ENCODE measurements at places on chromosomes 1 and 21.

DNA sequence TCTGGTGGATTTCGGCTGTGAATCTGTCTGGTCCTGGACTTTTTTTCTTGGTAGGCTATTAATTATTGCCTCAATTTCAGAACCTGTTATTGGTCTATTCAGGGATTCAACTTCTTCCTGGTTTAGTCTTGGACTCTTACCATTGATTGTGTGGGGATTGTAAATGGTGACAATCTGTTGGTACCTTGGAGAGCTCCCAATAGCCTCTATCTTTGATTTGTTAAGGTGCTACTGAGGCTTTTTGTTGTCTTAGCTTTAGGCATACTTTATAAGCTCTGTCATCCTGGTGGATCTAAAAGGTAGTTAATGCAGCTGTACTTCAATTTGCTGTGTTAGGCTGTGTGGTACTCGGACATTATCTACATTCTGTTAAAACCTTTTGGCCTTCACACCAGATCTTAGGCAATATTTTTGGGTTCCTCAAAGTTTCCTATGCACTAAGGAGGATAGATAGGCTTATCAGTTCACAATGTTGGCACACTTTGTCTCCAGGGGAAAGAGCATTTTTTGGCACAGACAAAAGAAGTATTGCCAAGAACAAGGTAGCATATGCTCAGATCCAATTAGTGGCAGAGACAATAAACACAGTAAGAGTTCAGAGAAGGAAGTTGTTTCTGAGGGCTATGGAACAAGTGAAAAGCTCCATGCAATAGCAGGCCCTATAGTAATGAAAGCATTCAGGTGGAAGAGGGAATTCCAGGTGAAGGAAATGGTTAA lies 230.4 kb downstream of the PDE4B start:
- DNase-seq = no peak

DNA sequence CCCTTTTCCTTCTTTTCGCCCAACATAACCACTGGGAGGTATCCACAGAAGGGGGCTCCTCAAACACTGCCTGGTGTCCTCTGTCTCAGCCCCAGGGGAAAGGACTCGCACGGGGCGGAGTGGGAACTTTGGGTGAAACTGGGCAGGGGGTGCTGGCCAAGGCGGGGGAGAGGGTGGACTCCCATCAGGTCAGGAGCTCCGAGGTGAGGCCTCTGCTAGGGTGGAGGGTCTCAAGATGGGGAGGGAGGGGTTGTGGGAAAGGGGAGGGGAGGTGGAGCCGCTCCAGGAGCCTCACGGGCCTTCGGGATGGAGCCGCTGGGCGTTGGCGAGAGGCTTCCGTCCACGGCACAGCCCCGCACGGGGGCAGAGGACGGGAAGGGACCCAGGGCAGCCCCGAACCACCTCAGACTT lies 43.2 kb upstream of the POFUT2 start:
- no peak for DNase-seq

- DNase-seq = no peak
These were observed 23.1 kb upstream of the USP25 start for GRCh38 chr21:15706696-15707095.

- DNase-seq = no peak
These were observed 37.2 kb downstream of the SLC37A1 start for GRCh38 chr21:42550817-42551216.

GRCh38 chr1:111911061-111911460 lies 78.4 kb downstream of the KCND3 start:
- DNase-seq = no peak

- no peak for DNase-seq
These were observed 108.9 kb downstream of the PEX14 start for GRCh38 chr1:10583641-10584040.

DNA sequence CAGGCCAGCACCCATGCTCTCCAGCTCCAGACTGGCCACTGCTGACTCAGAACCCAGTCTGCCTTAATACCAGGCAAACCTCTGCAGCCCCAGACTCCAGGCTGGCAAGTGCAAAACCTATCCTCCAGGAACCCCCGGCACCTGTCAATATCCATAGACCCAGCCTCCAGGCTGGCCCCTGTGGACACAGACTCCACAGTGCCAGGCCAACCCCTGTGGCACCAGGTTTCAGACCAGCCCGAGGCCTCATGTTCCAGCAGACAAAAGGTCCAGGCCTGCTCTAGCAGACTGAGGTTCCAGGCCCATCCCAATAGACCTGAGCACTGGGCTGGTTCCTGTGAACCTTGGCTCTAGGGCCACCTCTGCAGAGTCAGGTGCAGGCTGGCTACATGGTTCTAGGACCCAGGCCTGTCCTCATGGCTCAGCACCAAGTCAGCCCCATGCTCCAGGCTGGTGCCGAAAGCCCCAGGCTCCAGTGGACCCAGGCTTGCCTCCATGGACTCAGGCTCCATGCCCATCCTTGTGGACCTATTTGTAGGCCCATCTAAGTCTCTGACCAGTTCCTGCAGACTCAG lies 118.2 kb downstream of the WDR3 start:
- no peak for DNase-seq

DNA sequence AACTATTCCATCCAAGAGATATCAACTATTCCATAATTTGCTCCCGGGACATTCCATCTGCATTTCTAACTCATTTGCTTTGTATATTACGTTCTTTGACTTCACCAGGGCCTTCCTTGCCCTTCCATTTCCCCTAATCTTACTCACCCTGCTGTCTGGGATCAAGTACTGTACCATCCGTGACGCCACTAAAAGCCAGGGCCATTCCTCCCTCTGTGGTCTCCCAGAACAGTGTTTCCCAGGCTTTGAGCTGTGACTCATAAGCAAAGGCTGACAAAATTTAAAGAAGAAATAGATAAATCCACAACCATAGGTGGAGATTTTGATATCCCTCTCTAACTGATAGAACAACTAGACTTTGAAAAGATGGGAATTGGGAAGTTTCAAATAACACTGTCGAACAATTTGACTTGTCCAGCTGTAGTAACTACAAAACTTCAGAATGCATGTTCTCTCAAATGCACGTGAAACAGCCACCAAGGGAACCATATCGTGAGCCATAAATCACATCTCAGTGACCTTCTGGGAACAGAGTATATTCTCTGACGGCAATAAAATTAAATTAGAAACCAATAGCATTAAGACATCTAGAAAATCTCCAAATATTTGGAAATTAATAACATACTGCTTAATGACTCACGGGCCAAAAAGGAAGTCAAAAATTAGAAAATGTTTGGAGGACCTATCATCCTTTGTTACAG lies 501.0 kb downstream of the SETD4 start:
- no peak for DNase-seq

- no peak for DNase-seq
These were observed 888.3 kb downstream of the LTN1 start for GRCh38 chr21:28104346-28104745.

- no peak for DNase-seq
These were observed 1.1 kb upstream of the ST6GALNAC3 start for GRCh38 chr1:76073481-76073880.

DNA sequence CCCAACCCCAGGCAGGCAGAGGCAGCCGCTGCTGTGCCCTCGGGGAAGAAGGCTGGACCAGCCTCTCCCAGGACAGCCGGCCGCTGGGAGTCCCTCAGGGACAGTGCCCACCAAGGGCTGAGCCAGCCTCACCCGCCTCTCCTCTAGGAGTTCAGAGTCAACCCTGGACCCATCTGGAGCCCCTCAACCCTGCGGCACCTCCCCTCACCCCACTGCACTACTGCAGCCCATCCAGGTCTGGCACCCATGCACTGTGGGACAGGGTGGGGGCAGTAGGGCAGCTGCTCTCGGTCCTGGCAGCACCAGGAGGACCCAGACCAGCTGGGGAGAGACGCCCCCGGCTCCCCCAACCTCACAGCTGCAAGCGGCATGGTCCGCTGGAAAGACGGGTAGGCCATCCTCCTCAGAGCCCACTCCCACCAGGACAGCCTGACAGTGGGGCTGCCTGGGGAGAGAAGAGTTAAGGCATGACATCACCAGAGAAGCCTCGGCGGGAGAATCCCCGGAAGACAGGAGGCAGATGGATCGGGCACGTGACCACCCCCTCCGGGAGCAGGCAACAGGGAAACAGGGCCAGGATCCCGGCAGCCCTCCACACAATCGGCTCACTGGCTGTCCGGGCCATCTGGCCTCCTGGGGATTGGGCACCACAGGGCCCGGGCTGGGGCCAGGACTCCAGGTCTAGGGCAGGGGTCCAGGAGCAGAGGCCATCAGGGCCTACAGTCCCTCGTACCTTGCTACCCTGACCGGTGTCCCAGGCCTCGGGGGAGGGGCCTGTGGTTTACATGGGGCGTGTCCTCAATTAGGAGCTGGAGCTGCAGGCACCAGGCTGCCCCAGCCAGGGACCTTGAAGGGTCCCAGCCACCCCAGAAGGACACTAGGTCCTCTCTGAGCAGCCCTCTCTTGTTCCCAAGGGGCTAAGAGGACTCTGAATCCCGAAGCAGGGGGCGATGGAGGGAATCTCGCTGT lies 3.1 kb downstream of the ACAP3 start:
- no peak for DNase-seq

Data from stimulated activated CD4-positive, alpha-beta T cell treated with anti-CD3 and anti-CD28 coated beads, Interleukin-2, amount 100 ng/mL, for 24 hours (primary cell).